ENCODE measurements at places on chromosomes 1 and 21.

GRCh38 chr1:231121533-231121932, 40.3 kb upstream of the TRIM67 start:
- DNase-seq, result peak; percentile 25

DNA sequence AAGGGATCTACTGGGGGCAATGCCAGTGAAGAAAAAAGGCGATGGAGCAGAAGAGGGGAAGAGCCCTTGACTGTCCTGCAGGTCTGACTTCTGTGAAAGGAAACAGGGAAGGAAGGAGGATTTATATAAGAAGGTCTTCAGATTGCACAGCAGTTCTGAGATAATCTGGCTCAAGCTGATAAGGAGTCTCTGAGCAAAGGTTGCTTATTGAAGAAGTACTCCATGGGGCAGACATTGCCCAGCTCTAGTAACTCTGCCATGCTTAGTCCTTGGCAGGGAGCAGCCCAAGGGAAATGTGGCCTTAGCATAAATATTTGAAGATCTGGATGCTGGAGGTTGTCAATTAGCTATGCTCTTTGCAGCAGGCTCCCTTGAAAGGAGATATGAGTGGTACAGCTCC, 15.9 kb upstream of the TTF2 start:
- DNase-seq, result peak; percentile 8

DNA sequence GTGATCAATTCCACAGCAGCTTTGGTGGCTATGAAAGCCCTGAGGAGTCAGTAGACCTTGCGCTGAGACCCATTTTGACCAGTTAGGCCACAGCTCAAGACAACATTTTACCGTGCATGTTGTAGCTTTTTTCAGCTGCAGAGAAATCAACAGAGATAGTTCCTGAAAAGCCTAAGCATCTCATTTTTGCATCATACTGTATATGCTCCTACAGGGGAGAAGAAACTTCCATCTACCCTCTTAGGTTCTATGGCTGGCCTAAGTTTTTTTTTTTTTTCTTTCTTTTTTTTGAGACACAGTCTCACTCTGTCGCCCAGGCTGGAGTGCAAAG, 24.8 kb upstream of the EYA3 start:
- DNase-seq, result no peak

DNA sequence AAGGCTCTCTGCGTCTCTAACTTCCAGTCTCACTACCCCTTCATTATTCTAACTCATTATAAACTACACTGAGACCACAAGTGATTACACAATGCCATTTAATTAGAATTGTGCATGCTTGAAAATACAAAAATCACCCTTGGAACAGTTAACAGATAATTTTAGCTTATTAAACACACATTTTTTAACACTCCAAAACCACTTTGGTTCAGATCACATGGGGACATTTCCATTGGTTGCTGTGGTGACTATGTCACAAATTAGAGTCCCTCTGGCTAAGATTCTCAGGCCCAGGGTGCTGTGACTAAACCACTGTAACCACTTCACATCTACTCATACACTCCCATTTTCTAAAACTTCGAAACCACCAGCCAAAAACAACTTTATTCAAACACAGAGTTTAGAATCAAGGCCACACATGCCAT, 43.0 kb downstream of the JAK1 start:
- DNase-seq, result no peak

- no peak for DNase-seq
These were observed 10.1 kb downstream of the EXTL1 start for GRCh38 chr1:26031611-26032220.

DNA sequence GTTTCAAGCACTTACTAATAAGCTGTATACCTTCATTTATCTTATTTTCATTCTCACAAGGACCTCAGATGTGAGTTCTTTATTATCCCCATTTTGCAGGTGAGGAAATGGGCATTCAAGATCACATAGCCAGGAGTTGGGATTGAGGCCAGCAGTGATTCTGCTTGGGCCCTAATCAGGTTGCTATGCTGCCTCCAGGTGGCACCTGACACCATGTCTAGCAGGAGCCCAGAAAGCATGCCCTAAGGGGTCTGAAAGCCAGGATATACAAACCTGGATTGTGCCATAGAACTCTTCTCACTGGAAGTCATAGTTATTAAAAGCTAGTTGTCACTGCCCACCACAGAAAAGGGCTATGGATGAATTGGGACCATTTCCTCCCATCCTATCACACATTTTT, 61.1 kb downstream of the FYB2 start:
- DNase-seq, result no peak

DNA sequence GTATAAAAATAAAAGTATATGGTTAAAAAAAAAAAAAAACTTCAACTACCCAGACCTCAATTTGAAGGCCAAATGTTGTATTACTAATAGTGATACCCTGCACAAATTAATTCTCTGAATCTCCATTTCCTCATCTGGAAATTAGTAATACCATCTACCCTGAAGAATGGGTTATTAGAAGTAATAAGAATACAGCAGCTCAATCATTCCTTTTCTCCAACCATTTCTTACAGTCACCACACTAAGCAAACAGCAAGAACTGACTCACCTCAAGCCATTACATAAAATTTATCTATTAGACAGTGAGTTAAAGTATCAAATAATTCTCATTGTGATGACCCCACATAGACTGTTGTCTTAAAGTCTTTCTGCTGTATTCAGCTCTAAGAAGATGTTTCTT, 39.6 kb downstream of the RERE start:
- DNase-seq, result no peak

- no peak for DNase-seq
These were observed 14.0 kb upstream of the RAP1A start for GRCh38 chr1:111605576-111605975.

- no peak for DNase-seq
These were observed 493 bp downstream of the DISC1 start for GRCh38 chr1:231626951-231627614.

GRCh38 chr1:222656391-222657155, 38.7 kb downstream of the MIA3 start:
- no peak for DNase-seq

- DNase-seq, result no peak
These were observed 461.8 kb upstream of the CXADR start for GRCh38 chr21:17051054-17051453.

- no peak for DNase-seq
These were observed 27.7 kb downstream of the AGO3 start for GRCh38 chr1:35958558-35958957.

DNA sequence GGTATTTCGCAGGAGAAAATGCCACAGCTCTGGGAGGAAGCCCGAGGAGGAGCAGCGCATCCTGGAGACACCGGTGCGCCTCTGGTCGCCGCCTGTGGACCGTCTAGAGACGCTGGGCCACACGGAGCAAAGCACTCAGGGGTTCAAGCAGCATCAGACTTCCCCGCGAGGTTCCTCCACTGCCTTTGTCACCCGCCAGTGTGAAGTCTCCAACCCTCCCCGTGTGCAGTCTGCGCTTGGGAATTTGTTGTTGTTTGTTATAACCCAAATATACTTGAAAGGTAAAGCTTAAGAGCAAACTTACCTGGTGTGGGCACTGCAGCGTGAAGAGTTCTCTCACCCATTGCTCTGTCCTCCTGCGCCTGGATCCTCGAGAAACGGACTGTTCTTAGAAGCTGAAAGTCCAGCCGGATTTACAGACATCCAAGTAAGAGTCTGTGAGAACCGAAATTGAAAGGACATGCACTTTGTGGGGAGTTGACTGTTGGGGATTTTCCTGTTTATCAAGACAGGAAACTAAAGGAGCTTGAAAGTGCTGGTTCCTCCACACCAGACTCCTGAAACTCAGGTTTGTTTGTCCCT, at the start of gene GBP4:
Gene GBP4 (minus strand): TSS at position 452 of the 582 bp plus-strand sequence. CDS start 108 bp downstream, at position 344.
- peak; percentile 19 for DNase-seq

GRCh38 chr1:24322470-24323177, 3.5 kb downstream of the GRHL3 start:
- no peak for DNase-seq

GRCh38 chr1:176719447-176719846, 256.5 kb downstream of the PAPPA2 start:
- no peak for DNase-seq

DNA sequence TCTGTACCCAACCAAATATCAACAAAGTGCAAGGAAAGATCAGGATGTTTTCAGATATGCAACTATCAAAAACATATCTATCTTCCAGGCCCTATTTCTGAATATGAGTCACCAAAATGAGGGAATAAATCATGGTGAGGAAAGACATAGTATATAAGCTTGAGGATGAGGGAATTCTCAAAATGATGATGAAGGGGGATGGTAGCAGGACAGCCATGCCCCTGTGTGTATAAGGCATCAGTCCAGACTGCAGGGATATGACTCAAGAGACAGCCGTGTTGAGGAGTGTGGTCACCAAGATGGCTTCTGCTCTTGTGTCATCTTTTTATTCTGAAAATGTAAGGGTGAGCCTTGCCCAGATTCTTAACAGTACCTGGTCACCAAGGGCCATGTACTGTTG, 4.4 kb upstream of the WDR64 start:
- DNase-seq, result no peak

DNA sequence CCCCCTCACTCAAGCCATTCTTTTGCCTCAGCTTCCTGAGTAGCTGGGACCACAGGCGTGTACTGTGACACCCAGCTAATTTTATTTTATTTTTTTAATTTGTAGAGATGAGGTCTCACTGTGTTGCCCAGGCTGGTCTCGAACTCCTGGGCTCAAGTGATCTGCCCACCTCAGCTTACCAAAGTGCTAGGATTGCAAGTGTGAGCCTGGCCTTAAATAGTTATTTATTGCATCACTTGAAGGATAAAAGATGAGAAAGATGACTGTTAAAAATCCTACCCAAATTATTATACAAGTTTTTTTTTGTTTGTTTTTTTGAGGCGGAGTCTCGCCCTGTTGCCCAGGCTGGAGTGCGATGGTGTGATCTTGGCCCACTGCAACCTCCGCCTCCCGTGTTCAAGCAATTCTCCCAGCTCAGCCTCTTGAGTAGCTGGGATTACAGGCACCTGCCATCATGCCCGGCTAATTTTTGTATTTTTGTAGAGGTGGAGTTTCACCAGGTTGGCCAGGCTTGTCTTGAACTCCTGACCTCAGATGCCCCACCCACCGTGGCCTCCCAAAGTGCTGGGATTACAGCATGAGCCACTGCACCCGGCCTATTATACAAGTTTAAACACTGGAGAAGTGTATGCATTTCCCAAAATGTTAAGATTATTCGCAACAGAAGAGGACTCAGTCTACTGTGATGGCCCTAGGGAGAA, 2.3 kb downstream of the UTP11 start:
- DNase-seq, result no peak

DNA sequence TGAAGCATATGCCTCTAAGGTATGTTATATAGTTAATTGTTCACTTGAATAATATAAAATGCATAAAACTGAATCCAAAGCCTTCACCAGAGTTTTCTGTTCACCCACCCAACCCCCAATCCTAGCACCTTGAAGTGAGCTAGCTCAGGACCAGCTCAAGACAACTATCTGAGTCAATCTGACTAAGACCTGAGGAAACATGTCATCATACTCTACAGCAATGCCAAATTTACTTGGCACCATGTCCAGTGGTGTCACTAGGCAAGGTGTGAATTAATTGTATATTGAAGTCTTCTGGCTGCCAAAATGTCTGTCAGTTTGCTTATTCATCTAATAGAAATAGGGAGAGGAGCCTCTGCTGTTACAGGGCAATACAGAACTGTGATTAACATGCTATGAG, 3.8 kb downstream of the DNASE2B start:
- DNase-seq, result no peak

GRCh38 chr1:156054500-156055280, at the start of gene LAMTOR2:
LAMTOR2 (plus strand) TSS chr1:156054782; CDS start chr1:156054890, 108 bp downstream.
- peak; percentile 95 for DNase-seq
